Transverse colon (tissue), 4 donors: ENCODE measurements at places on chromosomes 5 and 9.

DNA sequence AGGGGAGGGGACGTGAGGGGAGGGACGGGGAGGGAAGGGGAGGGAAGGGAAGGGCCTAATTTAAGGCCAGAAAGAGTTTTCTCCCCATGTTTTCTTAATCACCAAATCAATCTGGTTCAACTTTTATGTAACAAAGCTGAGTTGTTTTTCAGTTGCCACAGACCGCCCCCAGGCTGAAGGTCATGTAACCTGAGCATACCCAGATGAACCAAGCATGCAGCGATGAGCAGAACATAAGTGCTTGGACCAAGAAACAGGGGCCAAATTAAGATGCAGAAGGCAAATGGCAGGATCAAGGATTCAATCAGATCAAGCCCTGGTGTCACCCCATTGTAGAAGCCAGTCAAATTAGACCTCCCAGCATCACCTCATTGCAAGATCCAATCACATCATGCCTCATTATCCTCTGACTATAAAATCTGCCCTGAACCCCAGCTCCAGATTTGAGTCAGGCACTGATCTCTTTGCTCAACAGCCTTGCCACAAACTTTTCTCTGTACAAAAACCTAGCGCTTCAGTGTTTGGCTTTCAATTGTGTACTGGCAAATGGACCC, 113.5 kb upstream of the TNPO1 start:
- no peak for DNase-seq

DNA sequence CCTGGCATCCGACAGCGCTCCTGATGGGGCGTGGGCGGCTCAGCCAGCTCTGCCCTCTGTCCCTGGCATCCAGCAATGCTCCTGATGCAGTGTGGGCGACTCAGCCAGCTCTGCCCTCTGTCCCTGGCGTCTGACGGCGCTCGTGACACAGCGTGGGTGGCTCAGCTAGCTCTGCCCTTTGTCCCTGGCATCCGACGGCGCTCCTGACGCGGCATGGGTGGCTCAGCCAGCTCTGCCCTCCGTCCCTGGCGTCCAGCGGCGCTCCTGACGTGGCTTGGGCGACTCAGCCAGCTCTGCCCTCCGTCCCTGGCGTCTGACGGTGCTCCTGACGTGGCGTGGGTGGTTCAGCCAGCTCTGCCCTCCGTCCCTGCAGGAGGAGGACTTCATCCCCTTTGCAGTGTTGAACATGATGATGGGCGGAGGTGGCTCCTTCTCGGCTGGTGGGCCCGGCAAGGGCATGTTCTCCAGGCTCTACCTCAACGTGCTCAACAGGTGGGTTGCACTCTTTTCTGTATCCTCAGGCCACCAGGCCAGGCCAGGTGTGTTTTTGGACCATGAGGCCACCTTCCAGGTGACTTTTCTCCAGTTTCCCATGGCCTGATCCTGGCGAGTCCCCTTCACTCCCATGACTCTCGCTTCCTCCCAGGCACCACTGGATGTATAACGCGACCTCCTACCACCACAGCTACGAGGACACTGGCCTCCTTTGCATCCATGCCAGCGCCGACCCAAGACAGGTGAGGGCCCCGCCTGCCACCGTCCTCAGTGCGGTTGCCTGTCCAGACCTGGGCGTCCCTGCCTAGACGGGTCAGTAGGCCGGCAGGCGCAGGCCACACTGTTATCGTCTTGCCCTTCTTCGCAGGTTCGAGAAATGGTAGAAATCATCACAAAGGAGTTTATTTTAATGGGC, 8.0 kb downstream of the PMPCA start:
- DNase-seq: no peak

- DNase-seq: peak; percentile 57
Observed at GRCh38 chr5:149452665-149453617, 73.8 kb upstream of the IL17B start.

- no peak for DNase-seq
Observed at GRCh38 chr5:33257807-33258429, 182.8 kb upstream of the TARS1 start.

DNA sequence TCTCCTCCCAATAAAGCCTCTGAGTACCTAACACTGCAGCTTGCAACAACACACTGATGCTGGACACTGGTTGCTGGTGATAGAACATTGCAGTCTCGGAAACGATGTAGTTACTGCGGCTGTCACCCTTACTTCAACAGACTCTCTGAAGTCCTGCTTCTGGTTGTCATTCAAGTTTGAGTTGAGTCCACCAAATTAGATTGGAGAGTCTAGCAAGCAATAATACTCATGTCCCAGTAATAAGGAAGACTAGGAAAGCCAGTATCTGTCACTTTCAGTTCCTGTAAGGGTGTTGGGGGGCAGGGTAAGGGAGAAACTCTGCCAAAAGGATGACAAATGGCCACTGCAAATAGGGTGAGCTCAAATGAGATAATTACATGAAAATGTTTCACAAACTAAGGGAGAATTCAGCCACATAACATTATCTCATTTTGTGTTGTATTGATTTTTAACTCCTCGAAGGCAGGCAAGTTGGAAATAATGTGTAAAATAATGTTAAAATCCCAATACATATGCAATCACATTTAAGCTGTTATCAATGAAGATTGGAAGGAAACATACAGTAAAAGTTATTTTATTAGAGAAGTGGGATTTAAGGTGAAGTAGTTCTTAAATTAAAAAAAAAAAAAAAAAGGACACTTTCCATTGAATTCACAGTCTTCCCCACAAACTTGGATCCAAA, 849 bp upstream of the IFT74 start:
- peak; percentile 24 for DNase-seq

GRCh38 chr9:129932303-129933151, 97.3 kb downstream of the USP20 start:
- no peak for DNase-seq

DNA sequence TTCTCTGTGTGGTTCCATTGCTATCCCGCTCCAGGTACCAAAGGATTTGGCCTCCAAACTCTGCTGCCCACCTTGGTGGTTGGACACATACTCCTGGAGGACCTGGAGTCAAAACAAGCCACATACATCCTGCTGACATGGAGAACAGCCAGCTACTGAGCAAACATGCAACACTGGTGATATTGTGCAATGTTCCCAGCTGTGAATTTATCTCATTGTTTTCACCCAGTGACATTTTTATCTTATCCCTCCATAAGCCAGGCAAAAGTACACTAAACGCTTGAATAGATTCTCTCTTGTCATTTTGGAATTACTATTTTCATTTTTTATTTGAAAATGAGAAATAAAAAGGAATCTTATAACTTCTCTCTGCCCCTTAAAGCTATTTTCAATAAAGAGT, 11.1 kb upstream of the CTSL start:
- peak; percentile 28 for DNase-seq

- no peak for DNase-seq
Observed at GRCh38 chr5:17287501-17288155, 70.2 kb downstream of the BASP1 start.

DNA sequence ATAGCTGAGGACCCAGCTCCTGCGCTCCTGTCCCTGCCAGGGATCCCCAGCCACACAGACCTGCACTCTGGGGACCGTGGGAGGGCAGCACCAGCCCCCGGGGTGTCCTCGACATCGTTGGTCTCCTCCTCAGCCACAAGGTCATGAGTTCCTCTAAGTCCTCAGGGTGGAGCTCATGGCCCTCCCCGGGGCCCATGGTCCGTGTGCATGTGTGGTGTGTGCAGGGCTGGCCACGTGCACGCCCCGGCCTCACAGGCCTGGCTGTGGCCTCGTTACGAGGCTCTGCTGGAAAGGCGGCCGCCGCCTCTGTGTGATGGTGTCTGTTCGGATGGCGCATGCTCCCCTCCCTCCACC, 16.1 kb upstream of the AJM1 start:
- DNase-seq: no peak

- DNase-seq: no peak
Observed at GRCh38 chr5:106415541-106415940, 1255.2 kb downstream of the EFNA5 start.

- DNase-seq: peak; percentile 35
Observed at GRCh38 chr9:68637020-68637419, 68.0 kb upstream of the PIP5K1B start.

DNA sequence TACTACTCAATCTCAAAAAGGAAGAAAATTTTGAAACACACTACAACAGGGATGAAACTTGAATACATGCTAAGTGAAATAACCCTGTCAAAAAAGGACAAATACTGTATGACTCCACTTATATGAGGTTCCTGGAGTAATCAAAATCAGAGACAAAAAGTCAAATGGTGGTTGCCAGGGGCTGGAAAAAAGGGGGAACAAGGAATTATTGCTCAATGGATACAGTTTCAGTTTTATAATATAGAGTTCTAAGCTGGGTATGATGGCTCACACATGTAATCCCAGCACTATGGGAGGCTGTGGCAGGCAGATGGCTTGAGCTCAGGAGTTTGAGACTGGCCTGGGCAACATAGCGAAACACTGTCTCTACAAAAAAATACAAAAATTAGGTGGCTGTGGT, 29.0 kb downstream of the ETF1 start:
- DNase-seq: no peak

GRCh38 chr5:15510831-15511230, 10.9 kb downstream of the FBXL7 start:
- no peak for DNase-seq

GRCh38 chr5:98827161-98827560, 53.7 kb downstream of the RGMB start:
- DNase-seq: no peak

GRCh38 chr5:177234841-177235240, 68.7 kb downstream of the RAB24 start:
- DNase-seq: no peak

GRCh38 chr9:133538851-133539833, 4.6 kb downstream of the ADAMTSL2 start:
- DNase-seq: peak; percentile 54

DNA sequence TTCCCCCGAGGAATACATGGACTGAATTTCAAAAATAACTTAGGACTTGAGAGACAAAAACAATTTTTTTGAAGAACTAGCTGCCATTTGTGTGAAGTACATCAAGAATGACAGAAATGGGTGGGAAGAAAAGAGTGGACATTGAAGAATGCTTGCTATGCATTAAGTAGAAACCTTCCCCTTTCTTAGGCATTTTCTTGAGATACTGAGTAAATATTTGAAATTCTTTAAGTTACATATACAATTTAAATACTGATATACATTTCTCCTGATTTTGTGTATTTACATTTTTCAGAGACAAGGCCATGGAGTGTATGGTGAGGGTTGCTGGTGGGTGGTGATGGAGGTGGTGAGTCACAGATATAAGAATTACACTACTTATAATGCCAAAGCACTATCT, 319.3 kb upstream of the ADAMTSL1 start:
- DNase-seq: no peak

GRCh38 chr5:157115012-157115411, 6.2 kb upstream of the HAVCR2 start:
- DNase-seq: no peak

- no peak for DNase-seq
Observed at GRCh38 chr9:27165068-27165467, 56.0 kb downstream of the TEK start.

DNA sequence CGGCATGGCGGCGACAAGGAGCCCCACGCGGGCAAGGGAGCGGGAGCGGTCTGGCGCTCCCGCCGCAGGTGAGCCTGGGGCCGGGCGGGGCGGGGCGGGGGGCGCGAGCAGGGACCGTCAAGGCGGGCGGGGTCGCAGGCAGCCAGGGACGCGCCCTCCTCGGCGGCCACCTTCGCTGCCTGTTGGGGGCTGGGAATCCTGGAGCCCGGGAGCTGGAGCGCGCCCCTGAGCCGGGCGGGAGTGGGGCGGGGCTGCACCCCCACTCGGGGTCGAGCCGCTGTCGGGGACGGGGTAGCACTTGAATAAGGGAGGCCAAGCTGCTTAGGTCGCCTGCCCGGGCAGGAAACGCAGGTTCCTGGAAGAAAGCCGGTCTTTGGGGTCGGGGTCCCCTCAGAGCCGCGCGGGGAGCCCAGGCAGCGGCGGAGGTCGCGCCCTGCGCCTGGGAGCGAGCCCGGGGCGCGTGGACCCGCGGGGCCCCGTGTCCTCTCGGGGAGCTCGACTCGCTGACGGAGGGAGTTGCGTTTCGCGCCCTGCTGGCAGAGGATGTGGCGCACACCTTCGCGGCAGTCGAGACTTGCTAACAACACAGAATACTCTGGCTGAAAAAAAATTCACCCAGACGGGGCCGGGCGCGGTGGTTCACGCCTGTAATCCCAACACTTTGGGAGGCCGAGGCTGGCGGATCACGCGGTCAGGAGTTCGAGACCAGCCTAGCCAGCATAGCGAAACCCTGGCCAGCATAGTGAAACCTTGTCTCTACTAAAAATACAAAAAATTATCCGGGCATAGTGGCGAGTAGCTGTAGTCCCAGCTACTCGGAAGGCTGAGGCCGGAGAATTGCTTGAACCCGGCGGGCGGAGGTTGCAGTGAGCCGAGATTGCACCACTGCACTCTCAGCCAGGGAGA, 552 bp downstream of the OTULINL start:
- peak; percentile 83 for DNase-seq

GRCh38 chr5:35242702-35243258, 12.5 kb upstream of the PRLR start:
- DNase-seq: peak; percentile 25

DNA sequence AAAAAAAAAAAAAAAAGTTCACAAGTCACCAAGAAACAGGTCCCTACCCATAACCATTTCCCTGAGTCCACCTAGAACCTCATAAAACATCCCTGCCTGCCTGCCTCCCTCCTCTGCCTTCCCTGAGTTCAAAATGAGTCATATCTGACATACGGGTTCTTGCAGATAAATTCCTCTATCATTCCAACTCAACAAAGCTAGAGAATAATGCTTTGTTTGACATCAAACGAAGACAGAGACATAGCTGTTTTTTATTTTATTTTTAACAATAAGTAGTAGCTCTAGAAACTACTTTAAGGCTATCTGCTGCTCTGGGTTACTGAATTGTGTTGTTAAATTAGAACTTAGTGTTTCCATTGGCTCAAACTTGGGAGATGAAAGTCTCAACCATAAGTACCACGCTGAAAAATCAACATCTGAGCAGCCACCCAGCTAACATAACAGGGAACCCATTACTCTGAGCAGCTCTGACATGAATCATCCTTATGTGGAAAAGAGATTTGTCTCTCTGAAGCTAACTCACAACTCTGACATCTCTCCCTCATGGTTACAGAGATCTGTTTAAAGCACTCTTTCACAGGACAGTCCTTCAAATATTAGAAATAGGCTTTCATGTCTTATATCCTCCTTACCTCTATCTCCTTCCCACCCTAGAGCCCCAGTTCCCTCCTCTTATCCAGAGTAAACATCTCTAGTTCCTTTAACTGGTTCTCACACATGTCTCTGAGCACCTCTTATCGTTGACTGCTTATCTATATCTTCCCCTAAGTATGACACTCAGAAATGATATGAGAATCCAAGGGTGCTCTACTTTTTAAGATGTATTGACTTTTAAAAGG, 12.1 kb downstream of the TMEM245 start:
- DNase-seq: no peak

DNA sequence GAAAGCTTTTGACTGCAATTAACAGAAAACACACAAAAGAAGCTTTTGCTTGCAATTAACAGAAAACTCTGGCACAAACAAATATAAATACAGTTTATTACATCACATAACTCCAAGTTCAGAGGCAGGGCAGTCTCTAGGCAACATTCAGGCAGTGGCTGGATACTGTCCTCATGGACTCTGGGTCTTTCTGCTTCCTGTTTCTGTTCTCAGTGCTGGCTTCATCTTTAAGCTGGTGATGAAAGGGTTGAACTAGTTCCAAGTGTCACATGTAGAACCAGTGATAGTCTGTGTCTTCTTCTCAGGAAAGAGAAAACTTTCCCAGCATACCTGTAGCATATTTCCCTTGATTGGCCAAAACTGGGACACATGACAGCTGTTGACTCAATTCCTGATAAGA, 222.6 kb upstream of the GLRA1 start:
- DNase-seq: no peak
